ENCODE measurements at places on chromosomes 12 and 14.

- no peak for DNase-seq
Observed at GRCh38 chr14:54568821-54569595, 2.1 kb downstream of the SAMD4A start.

DNA sequence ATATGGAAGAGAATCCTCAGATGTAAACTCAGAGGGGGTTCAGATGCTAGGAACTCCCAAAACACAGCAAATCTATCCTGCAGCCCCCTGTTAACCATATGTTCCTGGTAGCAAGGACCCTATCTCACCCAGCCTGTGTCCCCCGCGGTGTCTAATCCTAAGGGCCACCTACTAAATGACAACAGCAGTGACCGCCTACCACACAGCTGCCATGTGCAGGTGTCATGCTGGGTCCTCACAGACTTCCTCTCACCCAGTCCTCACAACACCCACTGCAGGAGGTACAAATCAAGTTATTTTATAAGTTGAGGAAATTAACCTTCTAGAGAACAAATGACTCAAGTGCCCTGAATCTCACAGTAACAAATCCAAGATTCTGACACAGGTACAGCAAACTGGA lies 73.9 kb downstream of the ITPK1 start:
- no peak for DNase-seq

DNA sequence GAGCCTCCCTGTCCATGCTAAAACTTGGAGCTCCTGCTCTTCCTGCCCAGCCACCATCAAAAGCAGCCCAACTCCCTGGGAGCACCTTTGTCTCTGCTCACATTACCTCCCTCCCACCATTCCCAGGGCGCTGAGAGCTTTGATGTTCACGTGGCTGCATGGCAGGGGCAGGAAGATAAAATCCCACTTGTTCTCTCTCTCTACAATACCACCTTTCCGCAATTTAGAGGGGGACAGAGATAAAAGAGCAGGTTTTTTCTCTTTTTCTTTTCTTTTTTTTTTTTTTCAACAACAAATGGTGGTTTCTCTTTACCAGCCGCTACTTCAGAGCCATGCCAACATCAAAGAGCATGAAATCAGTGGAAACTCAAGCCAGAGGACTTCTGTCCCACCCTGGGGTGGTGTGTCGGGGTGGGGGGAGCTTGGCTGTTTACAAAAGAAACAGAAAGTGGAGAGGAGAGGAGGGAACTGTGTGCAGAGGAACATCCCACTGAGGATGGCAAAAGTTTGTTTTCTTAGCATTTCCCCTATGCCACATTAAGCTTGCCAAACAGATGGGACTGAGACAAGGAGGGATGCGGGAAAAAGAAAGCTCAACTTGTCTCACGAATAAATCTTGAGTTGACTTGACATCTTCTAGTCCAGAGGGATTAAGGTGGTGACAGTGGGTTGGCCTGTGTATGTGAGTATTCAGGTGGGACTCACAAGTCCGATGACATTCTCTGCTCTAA lies 103.7 kb upstream of the NUDT4 start:
- no peak for DNase-seq

DNA sequence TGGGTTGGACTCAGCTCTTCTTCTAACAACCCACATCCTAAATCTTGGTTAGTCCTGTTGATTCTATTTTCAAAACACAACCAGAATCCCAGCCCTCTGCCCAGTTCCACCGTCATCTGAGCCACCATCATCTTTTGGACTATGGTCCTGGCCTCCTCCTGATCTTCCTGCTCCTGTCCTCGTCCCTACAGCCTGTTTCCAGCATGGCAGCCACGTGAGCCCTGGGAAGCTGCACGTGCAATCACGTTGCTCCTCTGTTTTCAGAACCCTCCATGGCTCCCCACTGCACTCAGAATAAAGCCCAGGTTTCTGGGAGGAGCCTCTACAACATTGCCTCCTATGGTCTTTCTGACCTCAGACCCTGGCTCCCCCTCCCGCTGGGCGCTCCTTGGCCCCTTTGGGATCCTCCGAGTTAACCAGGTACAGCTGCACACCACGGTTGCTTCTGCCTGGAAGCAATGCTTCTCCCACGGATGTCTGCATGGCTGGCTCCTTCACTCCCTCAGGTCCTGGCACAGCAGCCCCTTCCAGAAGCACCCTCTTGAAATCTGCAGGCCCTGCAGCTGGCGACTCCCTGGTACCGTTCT lies 44.5 kb downstream of the BEGAIN start:
- no peak for DNase-seq

GRCh38 chr12:62158461-62159360 lies 101.5 kb upstream of the USP15 start:
- no peak for DNase-seq
